Cortex of kidney (tissue), 1 donor: ENCODE measurements at places on chromosomes 11 and 22.

DNA sequence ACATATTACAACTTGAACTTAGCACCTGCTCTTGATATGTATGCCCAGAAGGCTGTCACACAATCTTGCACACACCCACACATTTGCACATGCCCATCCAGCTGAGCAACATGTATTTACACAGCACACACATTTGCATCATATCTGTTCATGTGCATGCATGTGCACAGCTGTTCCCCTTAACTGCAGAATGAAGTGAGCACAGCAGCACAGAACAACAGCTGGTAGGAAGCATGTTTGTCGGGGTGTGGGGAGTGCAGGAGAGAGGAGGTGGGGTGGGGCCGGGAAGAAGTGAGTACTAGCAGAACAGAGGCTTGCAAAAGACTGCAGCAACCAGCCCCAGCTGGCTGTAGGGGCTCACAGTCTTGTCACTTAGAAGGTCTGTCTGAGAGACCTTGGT, 296.5 kb downstream of the KIRREL3 start:
- no peak for DNase-seq

- DNase-seq = no peak
These were observed 21.3 kb downstream of the OR4D9 start for GRCh38 chr11:59532620-59533019.

DNA sequence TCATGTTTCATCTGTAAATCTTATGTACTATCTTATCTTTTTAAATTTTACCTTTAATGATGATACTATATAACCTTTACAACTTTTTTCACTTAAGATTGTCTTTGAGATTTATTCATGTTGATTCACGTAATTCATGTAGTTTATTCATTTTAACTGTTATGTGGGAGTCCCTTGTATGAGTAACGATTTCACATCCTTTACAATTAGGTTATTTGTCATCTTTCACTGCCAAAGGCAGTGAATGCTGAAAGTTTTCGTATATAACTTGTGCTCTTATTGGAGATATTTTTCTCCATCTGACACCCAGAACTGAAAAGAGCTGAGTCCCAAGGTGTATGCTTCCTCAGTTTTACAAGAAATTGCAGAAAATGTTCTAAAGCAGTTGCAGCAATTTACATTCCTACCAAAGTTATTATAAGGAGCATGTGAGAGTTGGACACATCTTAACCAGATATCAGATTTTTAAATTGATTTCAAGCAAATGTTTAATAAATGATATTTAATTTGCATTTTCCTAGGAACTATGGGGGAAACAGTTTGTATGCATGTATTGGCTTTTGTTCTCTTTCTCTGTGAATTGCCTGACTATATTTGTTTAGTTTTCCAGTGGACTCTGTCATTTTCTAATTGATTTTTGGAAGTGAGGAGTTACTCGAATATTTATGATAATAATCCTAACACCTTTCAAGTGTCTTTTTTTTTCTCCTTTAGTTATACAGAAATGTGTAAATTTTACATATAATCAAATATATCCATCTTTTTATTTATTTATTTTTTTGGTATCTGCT, 6.4 kb downstream of the ARL14EP start:
- no peak for DNase-seq

GRCh38 chr11:8779107-8779506, 96.5 kb downstream of the RPL27A start:
- DNase-seq = no peak

- no peak for DNase-seq
These were observed 489 bp downstream of the OR10A4 start for GRCh38 chr11:6876914-6877313.

GRCh38 chr11:114081641-114082414, 22.3 kb downstream of the ZBTB16 start:
- no peak for DNase-seq

DNA sequence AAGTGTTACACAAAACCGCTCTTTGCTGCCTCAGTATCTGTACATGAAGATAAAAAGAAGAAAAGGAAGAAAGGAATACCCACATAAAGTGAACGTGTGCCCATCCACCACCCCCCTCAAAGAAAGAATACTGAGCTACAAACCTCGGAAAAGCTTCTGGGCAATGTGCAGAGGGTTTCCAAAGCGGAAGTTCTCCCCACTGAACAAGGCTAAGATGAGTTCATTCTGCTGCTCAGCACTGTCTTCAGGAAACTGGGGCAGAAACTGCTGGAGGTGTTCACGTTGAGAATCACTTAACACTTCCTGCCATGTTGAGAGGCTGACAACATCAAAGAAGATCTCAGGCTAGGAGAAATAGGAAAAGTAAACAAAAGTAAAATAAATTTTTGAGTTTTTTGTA, 6.9 kb downstream of the NFRKB start:
- DNase-seq = no peak

GRCh38 chr11:8206251-8207079, 37.6 kb upstream of the RIC3 start:
- no peak for DNase-seq

GRCh38 chr11:9473408-9473807, 12.6 kb downstream of the ZNF143 start:
- no peak for DNase-seq

GRCh38 chr22:36977947-36978660, 41.1 kb downstream of the TST start:
- no peak for DNase-seq
